Keratinocyte (primary cell): ENCODE measurements at places on chromosomes 7 and 10.

DNA sequence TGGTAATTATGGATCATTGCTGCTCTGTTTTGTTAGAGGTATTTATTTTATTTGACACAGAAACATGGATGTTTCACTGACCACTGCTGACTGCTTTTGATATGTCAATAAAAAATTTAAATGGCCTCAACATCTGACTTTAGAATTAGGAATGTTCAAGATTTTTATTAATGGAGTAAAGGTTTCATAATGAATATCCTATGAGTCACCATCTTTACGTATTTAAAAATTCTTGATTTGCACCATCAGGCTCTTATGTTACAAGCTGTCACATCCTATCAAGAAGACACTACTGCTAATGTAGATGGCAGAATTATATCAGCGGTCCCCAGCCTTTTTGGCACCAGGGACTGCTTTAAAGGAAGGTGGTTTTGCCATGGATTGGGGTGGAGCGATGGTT is 578.7 kb upstream of the NRP1 start:
- DNase-seq = no peak

- no peak for DNase-seq
Observed at GRCh38 chr10:47380341-47381102, 3.6 kb downstream of the ZNF488 start.

DNA sequence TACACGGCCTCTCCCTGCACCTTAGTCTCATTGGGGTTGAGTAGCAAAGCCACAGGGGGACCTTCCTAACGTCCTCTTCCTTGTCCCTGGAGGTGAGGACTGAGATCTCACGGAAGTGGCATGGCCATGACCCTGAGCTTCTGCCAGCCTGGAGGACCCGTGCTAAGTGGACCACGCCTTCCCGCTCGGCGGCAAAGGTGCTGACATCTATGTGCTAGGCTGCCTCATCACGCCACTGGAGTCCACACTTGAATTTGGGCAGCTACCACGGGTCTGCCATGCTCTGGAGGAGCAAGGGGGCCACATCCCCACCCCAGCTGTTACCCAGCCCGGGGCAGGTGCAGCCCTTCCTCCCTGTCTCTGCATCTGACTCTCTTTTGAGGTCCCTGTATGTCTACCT is 15.3 kb downstream of the GHRHR start:
- no peak for DNase-seq

DNA sequence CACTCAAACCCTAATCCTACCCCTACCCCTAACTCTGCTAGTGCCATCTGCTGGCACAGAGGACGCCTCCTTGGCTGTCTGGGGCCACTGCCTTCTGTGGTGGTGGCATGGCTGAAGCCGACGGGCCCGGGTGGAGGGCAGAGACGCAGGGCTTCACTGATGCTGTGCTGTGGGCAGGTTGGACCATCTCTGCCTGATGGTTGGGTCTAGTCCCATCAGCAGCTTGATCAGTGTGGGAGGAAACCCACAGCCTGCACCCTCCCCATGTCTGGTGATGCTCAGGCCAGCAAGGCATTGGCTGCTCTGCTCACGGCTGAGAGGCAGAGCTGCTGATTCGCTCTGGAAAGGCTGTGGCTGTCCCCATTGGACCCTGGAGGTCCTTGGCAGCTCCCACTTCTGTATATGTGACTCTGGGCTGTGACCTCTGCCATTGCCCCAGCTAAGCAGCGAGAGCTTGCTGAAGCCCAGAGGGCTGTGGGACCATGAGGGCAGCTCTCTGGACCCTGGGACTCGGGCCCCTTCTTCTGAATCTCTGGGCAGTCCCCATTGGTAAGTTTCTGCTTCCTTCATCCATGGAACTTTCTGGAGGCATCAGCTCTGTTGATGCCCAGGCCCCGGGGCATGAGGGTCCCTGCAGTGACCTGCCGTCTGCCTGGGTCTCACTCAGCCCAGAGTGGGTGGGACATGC is at the start of gene SCART1:
TSS of gene SCART1 (plus strand) at position 430 of the 688 bp plus-strand sequence. CDS start at position 483, 53 bp downstream.
- DNase-seq = no peak

- no peak for DNase-seq
Observed at GRCh38 chr7:113819474-113819873, 99.3 kb downstream of the PPP1R3A start.

- DNase-seq = no peak
Observed at GRCh38 chr10:30840395-30841050, 191.1 kb downstream of the ZNF438 start.

DNA sequence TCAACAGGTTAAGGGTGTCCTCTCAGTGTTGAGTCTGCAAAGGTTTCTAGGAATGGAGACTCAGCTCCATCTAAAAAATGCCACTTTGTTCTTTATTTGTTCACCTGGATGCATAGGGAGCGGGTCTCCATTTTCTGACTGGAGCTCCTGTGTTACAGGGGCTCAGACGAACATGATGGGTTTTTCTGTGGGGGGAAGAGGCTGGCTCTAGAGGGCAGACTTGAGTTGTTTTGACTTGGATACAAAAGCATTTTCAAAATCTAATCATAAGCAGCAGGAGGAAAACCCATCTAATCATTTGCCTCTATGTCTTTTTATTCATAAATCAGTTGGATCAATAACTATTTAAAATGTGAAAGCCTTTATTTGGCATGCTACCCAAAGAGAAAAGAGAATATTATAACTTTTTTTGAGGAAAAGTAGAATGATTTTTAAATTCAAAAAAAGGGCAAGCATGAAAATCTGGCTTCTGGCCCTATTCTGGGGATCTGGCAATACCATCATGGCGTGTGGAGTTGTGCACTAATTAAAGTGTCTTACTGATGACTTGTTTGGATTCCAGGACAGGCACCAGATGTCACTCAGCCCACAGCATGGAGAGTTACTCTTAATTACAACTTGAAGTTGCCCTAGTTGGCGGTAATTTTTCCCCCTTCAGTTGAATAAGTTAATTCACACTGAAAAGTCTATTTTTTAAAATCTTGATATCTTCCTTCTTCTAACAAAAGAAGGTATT is 594.9 kb downstream of the REEP3 start:
- DNase-seq = no peak

- no peak for DNase-seq
Observed at GRCh38 chr10:61606959-61607907, 55.5 kb upstream of the CABCOCO1 start.

DNA sequence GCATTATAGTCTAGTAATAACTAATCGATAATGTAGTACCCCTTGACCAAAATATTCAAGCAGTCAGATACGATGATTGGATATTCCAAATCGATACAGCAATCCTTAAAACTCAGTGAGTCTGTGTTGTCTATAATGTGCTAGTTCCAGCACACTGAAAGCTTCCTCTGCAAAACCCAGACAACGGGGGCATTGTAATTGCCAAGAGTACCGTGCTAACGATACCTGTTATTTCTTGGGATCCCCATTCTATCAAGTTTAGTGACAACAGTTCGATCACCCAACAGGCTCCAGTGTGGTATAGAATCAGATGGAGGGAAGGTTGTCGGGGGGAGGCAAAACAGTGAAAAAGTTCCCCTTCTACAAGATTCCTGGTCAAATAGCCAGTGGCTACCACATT is 865 bp downstream of the ZNF438 start:
- no peak for DNase-seq

DNA sequence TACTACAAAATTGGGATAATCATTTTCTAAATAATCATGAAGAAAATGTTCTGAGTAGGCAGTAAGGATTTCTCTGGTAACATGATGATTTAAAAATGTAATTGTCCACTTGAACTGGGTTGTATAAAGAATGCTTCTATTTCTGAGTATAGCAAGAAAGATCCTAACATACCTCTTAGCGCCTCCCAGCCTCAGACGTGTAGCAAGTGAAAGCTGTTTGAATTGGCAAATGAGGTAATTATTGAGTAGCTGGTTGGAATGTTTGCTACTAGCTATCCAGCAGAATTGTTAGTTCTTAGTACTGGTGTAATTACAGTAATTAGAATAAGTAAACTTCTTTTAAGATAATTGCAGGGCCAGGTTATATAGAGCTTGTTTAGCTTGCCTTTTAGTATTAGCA is 47.9 kb downstream of the SEPTIN7 start:
- DNase-seq = no peak

DNA sequence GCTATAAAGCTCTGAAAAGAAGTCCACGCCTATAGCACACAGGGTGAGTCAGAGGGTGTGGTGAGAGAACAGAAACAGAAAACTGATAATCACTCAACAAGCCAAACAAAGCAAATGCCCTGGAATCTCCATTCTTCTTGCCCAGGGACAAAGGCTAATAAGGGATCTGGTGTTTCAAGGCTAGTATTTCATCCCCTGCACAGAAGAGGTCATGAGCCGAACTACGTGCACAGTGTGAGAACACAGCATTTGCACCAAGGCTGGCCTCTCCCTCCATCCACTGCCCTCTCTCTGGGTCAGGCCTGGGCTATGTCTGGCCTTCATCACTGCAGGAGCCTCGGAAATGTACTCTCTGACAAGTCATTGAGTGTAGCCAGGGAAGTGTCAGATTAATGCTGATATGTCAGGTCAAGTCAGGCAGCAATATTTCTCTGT is 42.7 kb downstream of the PRR15 start:
- no peak for DNase-seq

DNA sequence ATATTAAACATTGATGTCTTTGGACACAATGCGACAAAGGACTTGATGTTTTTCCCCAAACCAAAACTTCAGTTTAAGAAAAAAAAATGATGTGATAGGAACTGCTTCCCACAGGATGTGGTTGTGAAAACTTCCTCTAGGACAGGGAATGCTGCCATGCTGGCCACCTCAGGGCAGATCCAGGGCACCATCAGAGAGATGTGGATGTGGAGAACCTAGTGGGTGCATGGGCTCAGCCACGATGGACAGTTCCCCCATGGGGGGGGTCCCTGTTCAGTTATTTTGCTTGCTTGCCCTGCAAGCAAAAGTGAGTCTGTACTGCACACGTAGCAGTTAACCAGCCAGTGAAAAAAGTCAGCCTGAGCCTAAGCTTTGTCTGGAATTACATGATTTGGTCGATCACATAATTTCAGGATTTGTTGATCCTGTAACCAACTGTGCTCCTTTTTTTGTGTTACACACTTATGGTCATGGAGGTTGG is 36.3 kb downstream of the LAMB4 start:
- no peak for DNase-seq
